NCI-H187 (cell line): ENCODE measurements at places on chromosomes 3 and 15.

GRCh38 chr3:29284497-29284896 lies 3.6 kb downstream of the RBMS3 start:
- DNase-seq: no peak

- DNase-seq: no peak
These were observed 9.5 kb upstream of the KNSTRN start for GRCh38 chr15:40372981-40373380.

DNA sequence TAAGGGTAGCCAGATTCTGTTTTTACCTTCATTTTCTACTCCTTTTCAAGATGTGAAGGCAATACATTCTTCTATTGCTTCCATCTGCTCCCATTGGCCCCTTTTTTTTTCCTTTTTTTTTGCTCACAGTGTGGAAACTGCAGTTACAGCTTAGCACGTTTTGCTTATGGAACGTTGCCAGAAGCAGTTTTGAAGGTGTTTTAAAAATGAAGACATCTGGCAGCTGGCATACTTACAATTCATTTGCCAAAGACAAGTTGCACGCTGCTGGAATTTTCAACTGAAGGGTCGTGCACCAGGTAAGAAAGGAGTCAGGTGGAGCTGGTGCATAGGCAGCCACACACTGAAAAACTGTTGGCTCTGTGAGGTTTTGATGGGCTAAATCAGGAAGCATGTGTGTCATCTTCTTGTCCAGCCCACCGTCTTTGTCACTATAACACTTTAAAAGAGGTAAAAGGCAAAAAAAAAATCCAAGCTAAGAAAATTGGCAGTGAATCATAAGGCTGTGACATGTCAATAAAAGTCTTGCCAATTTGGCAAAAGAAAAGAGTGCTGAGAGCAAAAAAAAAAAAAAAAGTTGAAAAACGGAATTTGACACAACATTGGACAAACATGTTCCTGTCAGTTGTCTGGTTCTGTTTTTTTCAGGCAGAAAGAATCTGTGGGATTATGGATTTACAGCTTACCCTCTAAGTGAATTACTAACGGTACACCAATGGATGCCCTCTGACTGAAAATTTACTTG lies 225.4 kb upstream of the SOX2 start:
- DNase-seq: no peak

GRCh38 chr3:10269443-10269842 lies 21.2 kb downstream of the TATDN2 start:
- no peak for DNase-seq

GRCh38 chr3:157257101-157257500 lies 97.2 kb upstream of the CCNL1 start:
- DNase-seq: no peak

DNA sequence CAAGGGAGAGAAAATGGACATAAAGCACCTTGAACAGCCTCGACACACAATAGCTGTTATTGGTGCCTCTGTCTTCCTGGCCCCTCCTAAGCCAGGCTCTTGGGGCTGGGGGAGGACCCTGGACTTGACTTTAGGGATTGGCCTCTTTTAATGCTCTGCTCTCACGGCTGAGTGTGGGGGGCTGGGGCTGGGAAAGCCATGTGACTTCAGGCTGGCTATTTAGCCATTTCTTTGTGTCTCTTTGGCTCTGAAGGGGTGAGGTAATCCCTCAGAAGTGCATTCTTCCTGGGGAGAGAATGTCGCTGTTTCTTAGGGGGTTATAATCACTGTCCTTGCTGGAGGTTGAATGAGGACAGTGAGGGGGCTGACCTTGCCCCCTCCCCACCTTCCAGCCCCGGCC lies 26.2 kb downstream of the MAGEF1 start:
- DNase-seq: no peak

DNA sequence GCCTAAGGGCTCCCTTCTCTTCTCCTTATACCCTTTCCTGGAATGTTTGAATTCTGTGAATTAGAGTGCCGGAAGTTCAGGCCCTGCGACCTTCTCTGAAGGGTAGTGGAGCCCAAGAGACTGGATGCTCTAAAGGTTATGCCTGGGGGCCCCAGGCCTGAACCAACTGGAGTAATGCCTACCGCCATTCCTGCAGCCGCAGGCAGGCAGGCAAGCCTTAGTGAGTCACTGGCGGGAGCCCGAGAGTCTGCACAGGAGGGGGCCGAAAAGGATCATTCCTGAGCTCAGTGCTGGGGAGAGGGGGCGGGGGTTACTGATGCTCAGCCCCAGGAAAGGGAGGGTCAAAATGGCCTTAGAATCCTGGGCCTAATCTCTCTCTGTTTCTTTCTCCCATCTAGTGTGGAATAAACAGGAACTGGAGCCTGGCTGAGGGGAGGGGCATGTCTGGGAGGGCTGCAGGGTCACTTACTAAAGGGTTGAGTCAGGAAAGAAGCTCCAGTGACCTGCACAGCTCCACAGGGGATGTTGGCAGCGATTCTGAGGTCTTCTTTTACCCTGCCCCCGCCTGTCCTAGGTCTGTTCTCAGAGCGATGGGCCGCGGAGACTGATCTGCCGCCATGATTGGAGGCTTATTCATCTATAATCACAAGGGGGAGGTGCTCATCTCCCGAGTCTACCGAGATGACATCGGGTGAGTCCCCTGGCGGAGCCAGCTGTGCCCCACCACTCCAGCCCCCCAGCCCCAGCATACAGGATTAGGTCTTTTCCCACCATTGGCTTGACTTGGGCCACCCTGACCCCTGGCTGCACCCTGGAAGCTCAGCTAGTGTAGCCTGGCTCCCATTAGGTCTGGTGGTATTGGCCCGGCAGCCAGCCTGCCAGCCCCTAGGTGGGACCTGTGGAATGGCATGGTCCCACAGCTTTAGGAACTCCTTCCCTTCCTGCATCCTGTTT lies 2.0 kb downstream of the AP2M1 start:
- no peak for DNase-seq

GRCh38 chr3:135907422-135908165 lies 57.9 kb upstream of the PPP2R3A start:
- no peak for DNase-seq

- DNase-seq: no peak
These were observed 433.6 kb upstream of the DPH6 start for GRCh38 chr15:35979608-35980007.

GRCh38 chr3:56822501-56822900 lies 20.8 kb upstream of the ARHGEF3 start:
- no peak for DNase-seq

DNA sequence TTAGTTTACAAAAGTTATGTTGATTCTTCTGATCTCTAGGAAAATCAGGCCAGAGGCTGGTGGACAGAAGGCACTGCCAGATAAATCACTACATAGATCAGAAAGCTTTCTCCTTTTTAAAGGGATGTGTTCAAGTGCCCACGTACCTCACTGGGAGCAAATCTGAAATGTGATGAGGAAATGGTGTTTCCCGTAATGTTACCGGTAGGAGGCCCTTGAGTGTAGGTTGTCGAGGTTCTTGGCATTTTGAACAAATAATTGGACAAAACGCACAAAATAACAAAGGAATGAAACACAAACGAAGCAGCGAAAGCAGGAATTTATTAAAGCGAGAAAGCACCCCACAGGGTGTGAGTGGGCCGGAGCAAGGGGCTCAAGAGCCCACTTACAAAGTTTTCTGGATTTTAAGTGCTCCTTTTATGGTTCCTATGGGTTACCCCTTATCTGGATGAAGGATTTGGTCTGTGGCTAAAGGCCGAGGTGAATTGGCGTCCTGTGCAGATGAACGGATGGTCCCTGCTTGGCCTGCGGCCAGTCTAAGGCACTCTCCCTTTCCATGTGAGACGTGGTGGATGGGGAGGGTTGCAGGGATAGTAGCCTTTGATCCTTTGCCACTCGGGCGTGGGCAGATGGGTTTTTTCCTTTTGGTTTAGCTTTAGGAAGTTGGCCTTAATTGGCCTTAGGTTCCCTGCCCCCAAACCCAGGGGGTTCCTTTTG lies 1.0 kb downstream of the SNX1 start:
- DNase-seq: no peak

- no peak for DNase-seq
These were observed 829 bp downstream of the RNF7 start for GRCh38 chr3:141738891-141739363.

GRCh38 chr3:134799393-134799792 lies 4.3 kb downstream of the EPHB1 start:
- DNase-seq: no peak

DNA sequence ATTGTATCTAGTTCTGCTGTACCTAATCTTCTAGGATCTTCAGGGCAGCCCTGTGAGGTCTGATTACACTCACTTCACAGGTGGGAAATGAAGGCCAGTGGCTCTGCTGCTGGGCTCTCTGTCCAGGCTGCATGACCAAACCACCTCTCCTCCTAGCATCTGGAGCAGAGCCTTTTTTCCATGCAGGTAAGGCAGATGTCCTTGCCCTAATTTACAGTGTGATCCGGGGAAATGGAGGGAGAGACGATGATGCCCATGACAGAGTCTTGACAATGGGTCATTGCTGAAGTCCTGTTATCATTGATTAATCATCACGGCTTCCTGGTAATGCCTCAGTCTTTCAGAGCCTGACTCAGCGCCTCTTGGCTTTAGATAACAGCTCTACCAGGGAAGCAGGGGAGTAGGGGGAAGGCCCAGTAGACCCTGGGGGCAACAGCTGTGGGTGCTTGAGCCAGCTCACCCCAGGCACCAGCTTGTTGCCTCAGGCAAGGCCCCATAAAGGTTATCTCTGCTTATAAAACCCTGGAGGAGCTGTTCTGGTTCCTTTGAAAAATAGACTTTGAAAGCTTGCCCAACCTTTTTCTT lies 153.4 kb downstream of the GABRG3 start:
- DNase-seq: no peak

DNA sequence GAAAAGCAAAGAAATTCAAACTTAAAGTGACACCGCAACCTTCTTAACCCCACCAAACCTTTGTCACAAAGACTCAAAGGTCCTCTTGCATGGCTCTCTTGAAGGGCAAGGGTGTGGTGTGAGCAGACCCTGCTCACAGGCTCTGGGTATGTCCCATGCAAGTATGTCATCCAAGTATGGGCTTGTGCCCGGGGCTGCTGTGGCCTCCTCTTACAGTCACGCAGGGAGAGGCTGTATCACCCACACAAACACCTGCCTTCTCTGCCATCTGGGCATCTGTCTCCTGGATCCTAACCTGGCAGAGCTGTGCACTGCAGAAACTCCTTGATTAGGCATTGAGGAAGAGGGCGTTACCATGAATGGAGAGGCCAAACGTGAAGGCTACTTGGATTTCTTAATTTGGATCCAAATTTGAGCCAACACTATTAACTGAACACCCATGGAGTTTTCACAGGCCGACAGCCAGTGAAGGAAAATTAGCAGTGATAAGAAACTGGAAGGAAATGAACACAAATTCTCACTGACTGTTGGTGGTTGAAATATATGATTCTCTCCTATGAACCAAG lies 146.6 kb downstream of the DUT start:
- DNase-seq: no peak

- DNase-seq: peak; percentile 95
These were observed at the start of gene ALCAM for GRCh38 chr3:105366326-105367062. Gene ALCAM (plus strand): TSS chr3:105366909.

DNA sequence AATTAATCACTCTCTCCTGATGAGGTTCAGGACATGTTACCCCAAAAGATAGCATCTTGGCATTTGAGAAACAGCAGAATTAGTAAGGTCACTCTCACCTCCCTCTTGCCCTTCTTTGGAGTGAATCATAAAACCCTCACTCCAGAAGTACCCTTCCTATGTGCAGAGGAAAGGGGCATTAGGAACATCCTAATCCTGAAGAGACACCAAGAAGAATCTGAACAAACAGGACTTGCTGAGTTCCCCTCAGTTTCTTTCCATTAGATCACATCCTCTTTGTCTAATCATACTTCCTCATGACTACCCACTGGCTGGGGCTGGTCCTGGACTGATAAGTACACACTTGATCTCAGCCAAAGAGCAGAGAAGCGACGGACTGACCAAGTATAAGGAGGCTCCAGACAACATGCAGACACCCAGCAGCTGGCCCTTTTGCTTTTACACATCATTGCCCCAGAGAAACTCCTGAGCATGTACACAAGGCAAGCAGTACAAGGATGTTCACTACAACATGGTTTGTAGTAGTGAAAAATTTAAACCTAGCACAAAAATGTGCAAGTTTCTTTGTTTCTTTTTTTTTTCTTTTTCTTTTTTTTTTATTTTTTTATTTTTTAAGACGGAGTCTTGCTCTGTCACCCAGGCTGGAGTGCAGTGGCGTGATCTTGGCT lies 15.0 kb upstream of the TM6SF1 start:
- DNase-seq: no peak

GRCh38 chr3:25527801-25528200 lies 99.7 kb downstream of the RARB start:
- DNase-seq: no peak

GRCh38 chr3:153528473-153528872 lies 366.4 kb downstream of the RAP2B start:
- no peak for DNase-seq

- no peak for DNase-seq
These were observed 87.7 kb upstream of the HACD2 start for GRCh38 chr3:123672429-123673146.

GRCh38 chr3:44963571-44964325 lies 12.2 kb downstream of the ZDHHC3 start:
- no peak for DNase-seq

- no peak for DNase-seq
These were observed 4.4 kb upstream of the GPX1 start for GRCh38 chr3:49362561-49362960.

DNA sequence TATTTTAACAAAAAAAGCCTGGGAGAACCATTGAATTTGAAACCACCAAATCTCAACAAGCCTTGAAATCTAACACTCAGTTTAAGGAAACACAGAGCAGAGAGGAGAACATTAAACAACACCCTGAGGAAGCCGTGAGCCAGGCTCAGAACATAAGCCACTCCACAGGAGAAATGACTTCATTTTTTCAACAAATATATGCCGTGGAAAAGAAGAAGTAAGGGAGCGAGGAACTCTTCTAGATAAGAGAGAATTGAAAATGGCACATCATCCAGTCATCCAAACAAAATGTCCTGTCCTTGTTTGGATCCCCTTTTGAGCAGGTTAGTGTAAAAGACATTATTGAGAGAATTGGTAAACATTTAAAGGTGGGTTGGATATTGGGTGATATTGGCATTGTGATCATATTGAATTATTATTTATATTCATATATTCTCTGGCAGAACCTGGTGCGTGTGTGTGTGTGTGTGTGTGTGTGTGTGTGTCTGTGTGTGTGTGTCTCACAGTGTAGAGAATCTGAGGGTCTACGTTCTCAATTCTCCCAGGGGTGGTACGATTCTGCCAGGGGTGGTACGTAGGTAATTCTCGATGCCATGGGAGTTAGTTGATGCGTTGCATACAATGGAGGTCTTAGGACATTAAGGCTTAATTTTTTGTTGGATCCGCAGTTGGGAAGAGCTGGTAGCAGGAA lies 94.4 kb downstream of the ST6GAL1 start:
- no peak for DNase-seq

DNA sequence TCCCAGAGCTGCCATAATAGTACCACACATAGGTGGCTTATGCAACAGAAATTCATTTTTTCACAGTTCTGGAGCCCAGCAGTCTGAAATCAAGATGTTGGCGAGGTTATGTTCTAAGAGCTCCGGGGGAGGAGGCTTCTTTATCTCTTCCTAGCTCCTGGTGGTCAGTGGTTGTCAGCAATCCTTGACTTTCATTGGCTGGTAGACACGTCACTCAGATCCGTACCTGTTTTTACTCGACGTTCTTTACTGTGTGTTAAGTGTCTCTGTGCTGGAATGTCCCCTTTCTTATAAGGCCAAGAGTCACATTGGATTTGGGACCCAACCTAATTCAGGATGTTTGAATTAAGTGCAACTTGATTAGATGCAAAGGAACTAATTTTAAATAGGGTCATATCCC lies 218.5 kb upstream of the CNTN3 start:
- DNase-seq: no peak
